ENCODE measurements at places on chromosomes 1 and 21. TPM values are rescaled to one million over a fixed set of nuclear protein-coding genes. Genes with fewer than 3 reads are reported as not detected.

DNA sequence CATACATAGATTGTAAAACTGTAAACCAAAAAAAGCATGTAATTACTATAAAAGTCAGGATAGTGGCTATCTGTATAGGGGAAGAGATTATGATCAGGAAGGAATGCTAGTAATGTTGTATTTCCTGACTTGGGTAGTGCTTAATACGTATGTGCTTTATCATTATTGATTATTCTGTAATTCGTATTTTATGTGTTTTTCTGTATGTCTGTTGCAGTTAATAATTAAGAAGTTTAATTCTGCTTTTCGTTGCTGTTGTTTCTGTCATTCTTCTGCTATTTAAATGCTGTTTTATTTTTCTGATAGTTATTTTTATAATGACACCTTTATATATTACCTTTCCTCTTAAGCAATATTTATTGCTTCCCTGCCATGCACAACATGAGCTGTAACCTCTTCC is 29.3 kb upstream of the TRIM33 start:
- DNase-seq = no peak

- no peak for DNase-seq
These were observed 10.7 kb downstream of the DDI2 start for GRCh38 chr1:15628003-15628402.

GRCh38 chr1:225847610-225848009 is 34.6 kb downstream of the TMEM63A start:
- DNase-seq = no peak

DNA sequence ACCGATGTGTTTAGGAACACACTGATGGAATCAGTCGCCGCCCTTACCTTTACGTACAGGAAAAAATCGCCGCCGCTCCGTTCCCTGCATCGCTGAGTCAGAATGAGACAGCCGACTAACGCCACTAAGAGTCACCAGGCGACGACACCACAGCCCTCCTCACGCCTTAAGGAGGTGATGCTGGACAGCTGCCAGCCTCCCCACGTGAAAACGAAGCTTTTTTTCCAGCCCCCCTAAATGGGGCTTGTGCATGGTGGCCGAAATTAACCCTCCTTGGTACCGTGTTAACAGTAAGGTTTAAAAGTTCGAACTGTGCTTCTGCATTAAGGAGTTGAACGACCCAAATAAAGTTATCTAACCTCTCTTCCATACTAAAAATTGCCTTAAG is 511 bp downstream of the DNTTIP2 start:
- peak; percentile 41 for DNase-seq

GRCh38 chr1:66276218-66276617 is 257.7 kb upstream of the SGIP1 start:
- no peak for DNase-seq

DNA sequence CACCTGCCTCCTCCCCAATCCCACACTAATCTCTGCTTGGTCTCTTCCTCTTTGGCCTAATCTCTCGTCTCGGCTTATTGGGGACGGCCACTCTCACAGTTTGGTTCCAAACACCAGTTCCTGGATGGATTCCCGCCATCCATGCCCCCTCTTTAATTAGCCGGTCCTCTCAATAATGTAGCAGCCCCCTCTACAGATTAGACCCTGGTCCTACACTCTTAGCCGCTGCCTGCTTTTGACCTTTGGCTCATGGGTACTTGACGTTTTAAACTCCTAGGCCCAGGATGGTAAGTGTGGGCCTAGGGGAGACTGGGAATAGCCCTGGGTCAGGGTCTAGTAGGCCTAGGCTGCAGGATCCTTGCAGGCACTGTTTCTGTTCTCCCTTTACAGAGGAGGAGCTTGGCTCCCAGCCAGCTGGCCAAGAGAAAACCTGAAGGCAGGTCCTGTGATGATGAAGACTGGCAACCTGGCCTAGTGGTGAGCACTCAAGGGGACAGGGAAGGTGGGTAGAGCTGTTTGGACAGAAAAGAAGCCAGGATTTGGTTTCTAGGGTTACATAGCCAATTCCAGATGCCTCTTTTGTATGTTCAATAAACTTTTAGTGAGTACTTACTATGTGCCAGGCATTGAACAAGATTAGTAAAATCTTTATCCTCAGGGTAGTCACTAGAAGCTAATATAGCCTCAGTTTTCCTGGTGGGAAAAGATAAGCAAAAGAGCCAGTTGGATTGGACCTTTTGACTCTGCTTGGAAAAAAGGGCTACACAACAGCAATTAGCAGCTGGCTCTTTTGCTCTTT is 758 bp downstream of the RAD54L start:
- no peak for DNase-seq

DNA sequence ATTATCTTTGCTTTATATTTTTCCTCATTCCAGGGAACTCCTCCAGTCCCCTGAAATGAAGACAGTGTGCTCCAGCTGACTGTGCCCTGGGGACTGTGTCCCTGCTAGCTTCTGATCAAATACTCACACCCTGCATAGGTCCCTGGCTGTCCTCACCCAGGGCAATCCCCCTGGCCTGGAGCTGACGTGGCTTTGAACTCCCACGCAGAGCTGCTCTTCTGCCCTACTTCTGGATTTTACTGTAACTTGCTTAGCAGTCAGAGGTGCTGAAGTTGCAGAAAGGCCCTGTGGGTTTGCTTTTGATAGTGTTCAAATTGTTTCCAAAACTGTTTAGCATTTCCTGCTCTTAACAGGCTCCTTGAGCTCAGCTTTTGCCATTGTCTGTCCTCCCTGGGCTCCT is 186.5 kb downstream of the FASLG start:
- peak; percentile 39 for DNase-seq

GRCh38 chr1:243254233-243254926 is 701 bp downstream of the CEP170 start:
- peak; percentile 65 for DNase-seq

DNA sequence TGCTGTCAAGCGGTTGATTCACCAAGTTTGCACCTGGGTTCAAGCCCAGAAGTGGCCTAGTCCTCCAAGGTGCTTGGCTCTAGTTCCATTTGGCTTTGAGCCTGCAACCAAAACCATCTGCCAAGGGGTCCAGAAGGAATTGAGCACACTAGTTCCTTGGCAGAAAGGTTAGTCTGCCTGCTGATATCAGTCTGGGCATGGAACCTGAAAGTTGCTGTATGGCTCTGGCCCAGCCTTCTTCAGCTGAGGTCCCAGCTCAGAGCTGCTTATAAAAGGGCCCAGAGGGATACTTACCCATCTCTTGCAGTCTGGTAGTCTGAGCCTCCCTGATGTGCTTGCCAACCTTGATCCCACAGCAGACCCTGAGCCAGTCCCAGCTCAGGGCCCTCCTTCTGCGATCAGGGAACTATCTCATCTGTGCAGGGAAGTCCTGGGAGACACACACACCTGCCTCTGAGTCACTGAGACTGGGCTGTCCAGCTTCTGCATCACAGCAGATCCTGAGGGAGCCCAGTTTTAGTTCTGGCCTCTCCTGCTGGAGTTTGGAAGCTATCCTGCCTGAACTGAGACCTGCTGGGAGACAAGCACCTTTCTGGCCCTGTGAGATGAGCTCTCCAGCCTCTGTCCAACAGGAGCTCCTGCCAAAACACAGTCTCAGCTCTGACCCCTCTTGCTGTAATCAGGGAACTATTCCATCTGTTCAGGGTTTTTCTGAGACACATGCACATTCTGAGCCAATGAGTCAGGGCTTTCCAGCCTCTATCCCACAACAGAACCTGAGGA is 75.8 kb downstream of the CTH start:
- peak; percentile 91 for DNase-seq

DNA sequence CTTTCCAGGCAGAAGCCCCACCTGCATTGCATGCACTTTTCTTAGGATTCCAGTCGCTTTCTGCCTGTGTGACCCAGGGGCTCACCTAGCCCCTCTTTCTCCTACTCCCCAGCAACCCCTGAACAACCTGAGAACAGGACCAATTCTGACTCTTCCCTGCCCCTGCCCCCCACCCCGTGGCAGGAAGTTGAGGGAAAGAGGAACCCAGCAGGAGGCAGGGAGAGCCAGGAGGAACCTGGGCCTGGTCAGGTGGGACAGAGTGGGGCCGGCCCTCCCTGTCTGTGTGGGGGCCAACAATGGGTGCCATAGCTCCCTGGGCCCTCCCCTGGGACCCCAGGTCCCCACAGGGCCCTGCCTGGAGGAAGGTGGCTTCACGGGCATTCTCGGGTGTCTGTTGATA is 6.1 kb downstream of the BMP8A start:
- no peak for DNase-seq

GRCh38 chr1:230048322-230048721 is 18.7 kb upstream of the GALNT2 start:
- DNase-seq = no peak

DNA sequence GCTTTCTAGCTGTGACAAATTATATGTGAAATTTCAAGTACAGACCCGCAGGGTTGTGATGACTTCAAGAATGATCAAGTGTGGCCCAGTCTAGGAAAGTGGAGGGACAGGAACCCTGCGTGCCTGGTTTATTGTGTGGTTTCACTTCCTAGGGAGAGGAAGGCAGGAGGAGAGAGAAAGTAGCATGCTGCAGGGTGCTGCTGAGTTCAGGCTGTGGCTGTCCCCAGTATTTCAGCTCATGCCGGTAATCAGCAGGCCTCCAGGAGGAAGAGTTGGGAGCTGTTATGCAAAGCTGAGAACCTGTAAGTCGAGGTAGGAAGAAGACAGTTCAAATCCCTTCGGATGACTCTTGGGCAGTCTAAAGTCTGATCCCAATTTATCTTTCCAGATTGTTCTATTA is 140.4 kb downstream of the ROR1 start:
- no peak for DNase-seq

DNA sequence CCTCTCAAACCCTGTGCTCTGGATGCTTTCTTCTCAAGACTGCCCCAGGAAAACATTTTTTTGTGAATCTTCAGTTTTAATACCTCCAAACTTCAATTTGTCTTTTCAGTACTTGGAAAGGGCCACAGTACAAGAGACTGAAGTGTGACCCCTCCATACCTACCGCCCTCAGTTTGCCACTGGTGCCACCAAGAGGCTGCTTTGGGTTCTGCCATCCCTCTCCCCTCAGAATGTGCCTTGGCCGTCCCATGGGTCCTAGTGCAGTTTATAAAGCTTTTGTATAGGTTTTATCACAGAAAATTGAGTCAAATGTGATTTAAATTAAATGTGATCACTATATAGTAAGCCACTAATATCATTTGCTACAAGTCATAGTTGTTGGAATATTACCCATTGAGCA is 60.8 kb upstream of the PGD start:
- DNase-seq = peak; percentile 35

DNA sequence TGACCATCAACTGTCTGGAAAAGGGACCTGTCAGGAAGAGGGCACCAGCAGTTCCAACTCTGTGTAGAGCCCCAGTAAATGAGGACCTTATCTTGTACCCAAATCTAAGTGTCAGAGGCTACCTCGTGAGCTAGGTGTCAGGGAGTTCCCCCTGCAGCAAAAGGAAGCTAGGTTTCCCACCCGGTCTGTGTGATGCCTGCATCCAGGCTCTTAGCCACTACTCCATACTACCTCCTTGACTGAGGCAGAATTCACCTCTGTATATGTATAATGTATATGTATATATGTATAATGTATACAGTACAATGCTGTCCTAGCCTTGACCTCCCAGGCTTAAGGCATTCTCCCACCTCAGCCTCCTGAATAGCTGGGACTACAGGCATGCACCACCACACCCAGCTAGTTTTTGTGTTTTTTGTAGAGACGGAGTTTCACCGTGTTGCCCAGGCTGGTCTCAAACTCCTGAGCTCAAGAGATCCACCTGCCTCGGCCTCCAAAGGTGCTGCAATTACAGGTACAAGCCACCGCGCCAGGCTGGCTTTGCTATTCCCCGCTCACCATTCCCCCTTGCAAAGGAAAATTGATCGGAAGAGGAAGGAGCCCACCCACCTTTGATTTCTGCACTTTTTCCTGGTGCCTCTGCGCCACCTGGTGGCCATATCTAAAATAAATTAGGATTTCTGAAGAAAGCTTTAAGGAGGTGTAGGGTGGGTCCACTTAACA is 15.7 kb upstream of the LUZP1 start:
- peak; percentile 52 for DNase-seq

DNA sequence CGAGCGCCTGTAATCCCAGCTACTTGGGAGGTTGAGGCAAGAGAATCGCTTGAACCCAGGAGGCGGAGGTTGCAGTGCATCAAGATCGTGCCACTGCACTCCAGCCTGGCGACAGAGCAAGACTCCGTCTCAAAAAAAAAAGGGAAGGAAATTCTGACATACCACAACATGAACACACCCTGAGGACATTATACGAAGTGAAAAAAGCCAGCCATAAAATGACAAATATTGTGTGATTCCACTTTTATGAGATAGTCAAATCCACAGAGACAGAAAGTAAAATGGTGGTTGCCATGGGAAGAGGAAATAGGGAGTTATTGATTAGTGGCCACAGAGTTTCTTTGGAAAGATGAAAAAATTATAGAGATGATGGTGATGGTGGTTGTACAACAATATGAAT is 41.7 kb downstream of the EVI5 start:
- DNase-seq = no peak

DNA sequence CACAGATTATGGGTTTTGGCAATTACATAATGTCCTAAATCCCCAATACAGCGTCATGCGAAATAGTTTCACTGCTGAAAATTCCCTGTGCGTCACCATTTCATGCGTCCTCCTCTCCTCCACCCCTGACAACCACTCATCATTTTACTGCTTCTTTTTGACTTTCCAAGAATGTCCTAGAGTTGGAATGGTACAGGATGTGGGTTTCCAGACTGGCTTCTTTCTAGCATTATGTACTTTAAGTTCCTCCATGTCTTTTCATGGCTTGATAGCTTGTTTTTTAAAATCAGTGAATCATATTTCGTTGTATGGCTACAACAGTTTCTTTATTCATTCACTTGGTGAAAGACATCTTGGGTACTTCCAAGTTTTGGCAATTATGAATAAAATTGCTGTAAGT is 7.4 kb downstream of the NBPF3 start:
- DNase-seq = no peak

GRCh38 chr1:248000169-248000568 is 13.3 kb upstream of the OR2L5 start:
- no peak for DNase-seq

GRCh38 chr1:158374860-158375259 is 21.2 kb downstream of the CD1E start:
- DNase-seq = no peak

- no peak for DNase-seq
These were observed 3.3 kb downstream of the METTL13 start for GRCh38 chr1:171784784-171785183.

DNA sequence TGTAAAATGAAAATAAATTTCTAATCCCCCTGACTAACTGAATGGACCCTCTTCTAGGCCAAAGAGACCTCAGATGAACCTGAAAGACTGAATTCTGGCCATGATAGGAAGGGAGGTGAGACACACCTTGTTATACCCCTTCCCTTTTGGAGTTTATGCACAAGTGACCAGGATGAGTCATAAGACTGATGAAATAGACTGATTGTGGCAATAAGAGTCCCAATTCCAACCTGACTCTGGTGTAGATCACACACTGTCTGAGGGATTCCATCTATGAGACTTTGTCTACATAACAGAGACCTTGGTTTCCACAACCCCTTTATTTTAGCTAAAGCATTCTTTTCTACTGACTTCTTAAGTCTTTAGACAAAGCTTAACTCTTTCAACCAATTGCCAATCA is 13.5 kb upstream of the OR2G2 start:
- DNase-seq = no peak

GRCh38 chr1:59738152-59738551 is 76.6 kb upstream of the HOOK1 start:
- peak; percentile 78 for DNase-seq

LCE3D gene
- total RNA-seq = not detected

GBP1 gene
- total RNA-seq = 35.7 TPM

NES gene
- 87.4 TPM for total RNA-seq

ACTL8 gene
- not detected for total RNA-seq

CD1E gene
- not detected for total RNA-seq

INSRR gene
- total RNA-seq = not detected

SLC2A5 gene
- 0.83 TPM for total RNA-seq

LGR6 gene
- total RNA-seq = not detected
